ENCODE measurements at places on chromosomes 4 and X.

- DNase-seq: no peak
Measured at GRCh38 chr4:56450342-56450741, 14.3 kb downstream of the PAICS start.

DNA sequence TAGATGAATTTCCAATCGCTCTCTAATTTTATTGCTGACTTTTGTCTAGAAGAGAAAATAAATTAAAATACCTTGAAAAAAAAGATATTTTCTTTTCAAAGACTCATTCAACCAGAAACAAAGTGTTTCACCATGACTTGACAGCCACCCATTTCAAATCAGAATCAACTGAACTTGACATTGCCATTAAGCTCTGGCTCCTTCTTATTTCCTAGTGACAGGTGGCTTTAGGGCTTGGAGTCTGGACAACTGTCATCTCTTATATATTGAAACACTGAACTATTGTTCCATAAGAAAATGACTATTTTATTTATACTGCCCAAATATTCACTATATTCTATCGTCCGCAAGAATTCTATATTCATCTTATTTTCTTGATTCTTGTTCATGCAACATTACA lies 229.2 kb downstream of the SLC39A8 start:
- DNase-seq: no peak

DNA sequence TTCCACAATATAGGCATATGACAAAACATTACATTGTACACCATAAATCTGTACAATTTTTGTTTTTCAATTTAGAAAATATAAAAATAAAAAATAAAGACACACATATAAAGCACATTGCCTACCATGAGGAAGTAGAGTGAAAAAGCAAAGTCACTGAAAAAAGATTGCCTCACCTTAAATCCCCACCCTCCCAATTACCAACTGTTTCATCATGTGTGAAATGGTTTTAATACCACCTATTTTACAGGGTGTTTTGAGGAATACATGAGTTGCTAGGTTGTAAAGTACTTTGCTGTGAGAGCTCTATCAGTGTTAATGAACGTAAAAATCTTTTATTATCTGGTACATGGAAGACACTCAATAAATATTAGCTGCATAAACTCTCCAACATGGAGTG lies 373.6 kb upstream of the NDST3 start:
- DNase-seq: no peak

- peak; percentile 50 for DNase-seq
Measured at GRCh38 chr4:114088481-114088880, 109.0 kb upstream of the ARSJ start.

DNA sequence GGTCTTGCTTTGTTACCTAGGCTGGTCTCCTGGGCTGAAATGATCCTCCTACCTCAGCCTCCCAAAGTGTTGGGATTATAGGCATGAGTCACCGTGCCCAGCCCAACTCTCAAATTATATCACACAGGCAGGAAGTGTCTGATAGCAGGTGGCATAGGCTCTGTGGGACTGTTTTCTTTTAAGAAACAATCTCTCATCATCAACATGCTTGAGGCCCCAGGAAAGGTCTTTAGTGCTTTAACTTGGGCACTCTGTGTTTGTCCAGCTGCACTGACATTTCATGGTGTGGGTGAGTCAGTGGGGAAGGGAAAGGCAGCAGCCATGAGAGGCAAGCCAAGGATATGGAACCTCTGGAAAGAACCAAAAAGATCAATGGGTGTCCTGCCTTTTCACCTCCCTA lies 88.1 kb upstream of the TSPAN5 start:
- DNase-seq: no peak

DNA sequence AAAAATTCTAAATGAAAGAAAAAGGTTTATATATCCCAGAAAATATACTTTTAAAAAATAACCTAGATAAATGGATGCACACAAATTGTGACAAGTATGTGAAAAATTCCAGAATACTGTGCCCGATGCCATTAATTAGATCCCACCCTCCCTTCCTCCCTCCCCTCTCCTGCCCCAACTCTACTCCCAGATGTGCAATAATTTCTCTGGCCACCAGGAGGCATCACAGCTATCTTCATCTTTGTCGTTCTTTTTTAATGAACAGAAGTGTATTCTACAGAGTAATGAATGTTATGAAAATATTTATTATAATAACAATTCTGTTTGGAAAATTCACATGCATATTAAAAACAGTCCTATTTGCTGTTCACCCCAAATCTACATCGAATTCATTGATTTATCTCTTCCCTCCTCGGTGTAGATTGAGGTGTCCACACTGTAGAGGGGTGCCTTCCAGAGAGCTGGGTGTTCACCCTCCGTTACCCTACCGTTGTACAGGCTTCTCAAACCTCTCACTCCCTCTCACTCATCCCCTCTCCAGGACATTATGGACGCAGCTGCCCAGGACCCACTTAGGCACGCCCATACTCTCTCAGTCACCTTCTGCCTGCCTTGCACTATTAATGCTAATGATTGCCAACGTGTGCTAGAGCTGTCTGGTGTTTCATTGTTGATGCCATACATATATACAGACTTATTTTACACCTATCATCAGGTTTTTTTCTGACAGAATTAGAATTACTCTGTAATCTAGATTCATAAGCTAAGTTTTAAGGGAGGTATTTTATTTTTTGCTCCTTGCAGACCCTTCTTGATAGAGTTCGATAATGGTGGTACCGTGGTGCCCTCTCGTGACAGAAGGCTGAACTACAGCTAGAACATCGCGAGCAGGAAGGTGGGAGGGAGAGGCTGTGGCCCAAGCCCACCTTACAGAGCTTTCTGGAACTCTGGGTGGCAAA lies 14.1 kb downstream of the RAB40AL start:
- DNase-seq: peak; percentile 55

- peak; percentile 57 for DNase-seq
Measured at GRCh38 chr4:98710831-98711230, 52.4 kb upstream of the TSPAN5 start.

DNA sequence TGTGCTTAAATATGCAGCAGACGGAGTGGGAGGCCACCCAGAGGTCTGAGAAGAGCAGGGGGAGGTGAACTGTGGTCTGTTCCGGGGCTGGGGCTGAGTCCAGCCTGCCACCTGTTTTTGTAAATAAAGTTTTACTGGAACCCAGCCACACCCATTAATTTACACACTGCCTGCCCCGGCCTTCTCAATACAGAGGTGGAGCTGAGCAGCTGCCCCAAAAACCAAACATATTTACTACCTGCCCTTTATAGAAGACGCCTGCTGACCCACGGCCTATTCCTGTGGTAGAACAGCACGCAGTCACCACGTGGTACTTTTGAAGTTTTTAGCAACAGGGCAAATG lies 45.9 kb downstream of the FGFRL1 start:
- DNase-seq: no peak

GRCh38 chr4:90081432-90082144 lies 45.6 kb upstream of the CCSER1 start:
- no peak for DNase-seq

GRCh38 chrX:48933757-48934156 lies 14.9 kb upstream of the PIM2 start:
- DNase-seq: no peak

DNA sequence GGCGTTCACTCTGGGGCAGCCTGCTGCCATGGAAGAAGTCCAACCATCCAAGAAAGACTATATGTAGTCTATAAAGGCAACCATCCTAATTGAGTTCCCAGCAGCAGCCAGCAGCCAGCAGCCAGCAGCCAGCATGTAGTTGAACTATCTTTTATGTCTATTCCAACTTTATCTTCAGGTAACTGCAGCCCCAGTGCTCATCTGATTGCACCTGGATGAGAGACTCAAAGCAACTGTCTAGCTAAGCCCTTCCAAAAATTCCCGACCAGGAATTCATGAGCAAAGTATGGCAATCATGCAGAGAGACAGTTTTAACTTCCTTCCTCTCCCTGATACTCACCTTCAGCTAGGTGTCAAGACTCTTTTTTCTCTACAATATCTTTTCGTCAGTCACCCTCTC lies 216.8 kb downstream of the ANTXR2 start:
- no peak for DNase-seq

DNA sequence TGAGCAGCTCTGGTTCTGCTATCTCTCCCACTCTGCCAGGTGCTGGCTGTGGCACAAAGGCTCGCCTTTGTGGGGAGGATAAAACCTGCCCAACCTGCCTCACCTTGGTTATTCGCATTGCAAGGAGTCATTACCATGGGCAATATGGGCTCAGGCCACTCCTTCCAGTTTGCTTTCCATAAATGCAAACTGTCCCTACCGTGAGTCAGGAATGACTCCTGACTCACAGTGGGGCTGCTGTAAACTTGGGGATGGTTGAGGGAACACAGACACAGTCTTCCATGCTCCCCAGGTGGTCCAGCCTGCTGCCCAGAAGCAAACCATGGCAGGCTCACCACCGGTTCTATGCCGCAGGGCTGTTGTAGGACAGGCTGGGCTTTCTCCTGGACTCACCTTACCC lies 36.1 kb downstream of the COQ2 start:
- no peak for DNase-seq
